ENCODE measurements at places on chromosomes 1 and 21. TPM values are rescaled to one million over a fixed set of nuclear protein-coding genes. Genes with fewer than 3 reads are reported as not detected.

DNA sequence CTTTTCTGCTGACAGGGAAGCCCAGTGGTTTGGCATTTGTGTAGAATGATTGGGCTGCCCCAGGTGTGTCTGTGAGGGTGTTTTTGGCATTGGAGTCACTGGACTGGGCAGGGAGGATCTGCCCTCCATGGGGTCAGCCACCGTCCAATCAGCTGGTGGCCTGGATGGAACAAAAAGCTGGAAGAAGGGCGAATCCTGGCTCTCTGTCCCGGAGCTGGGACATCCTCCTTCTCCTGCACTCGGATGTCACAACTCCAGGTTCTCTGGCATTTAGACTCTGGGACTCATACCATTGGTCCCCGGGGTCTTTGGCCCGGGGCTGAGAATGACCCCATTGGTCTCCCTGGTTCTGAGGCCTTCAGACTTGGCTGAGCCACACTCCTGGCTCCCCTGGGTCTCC, 11.2 kb downstream of the SPSB1 start:
- no peaks in the 10 kb centered on the region for H3K36me3 ChIP-seq
- no peak overlapping the region for H3K4me3 ChIP-seq
- DNase-seq, result no peak
- H3K4me1 ChIP-seq, result no peaks in the 10 kb centered on the region
- no peaks in the 10 kb centered on the region for H3K27me3 ChIP-seq

DNA sequence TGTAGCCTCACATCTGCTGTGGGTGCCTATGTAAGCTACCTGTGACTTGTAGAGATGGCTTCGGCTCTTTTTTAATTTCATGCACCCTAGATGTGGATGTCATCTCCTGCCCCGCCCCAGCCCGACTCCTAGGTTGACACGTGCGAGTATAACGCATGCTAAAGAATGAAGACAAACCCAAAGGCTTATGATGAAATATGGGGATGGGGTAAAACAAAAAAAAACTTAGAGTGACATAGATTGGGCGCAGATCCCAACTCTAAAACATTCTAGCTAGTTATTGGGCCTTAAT, 613 bp upstream of the ERO1B start:
- H3K4me1 ChIP-seq, result peaks cover 42% of the 10 kb centered on the region
- no peaks in the 10 kb centered on the region for H3K36me3 ChIP-seq

GRCh38 chr21:36965720-36966065, 776 bp downstream of the HLCS start:
- H3K4me3 ChIP-seq, result peak overlapping the region; percentile 90
- H3K36me3 ChIP-seq, result peaks cover 15% of the 10 kb centered on the region
- H3K27ac ChIP-seq, result peak overlapping the region; percentile 96
- H3K27me3 ChIP-seq, result no peaks in the 10 kb centered on the region
- DNase-seq, result no peak

NOS1AP gene
- total RNA-seq, result 0.14 TPM

PTAFR gene
- 0.22 TPM for total RNA-seq

NFYC gene
- total RNA-seq, result 59.0 TPM

All from activated naive CD8-positive, alpha-beta T cell treated with anti-CD3 and anti-CD28 coated beads for 36 hours (primary cell).